Epithelial cell of prostate (primary cell): ENCODE measurements at places on chromosomes 2 and 18.

GRCh38 chr18:11989966-11990380, 8.7 kb downstream of the IMPA2 start:
- no peak for DNase-seq

DNA sequence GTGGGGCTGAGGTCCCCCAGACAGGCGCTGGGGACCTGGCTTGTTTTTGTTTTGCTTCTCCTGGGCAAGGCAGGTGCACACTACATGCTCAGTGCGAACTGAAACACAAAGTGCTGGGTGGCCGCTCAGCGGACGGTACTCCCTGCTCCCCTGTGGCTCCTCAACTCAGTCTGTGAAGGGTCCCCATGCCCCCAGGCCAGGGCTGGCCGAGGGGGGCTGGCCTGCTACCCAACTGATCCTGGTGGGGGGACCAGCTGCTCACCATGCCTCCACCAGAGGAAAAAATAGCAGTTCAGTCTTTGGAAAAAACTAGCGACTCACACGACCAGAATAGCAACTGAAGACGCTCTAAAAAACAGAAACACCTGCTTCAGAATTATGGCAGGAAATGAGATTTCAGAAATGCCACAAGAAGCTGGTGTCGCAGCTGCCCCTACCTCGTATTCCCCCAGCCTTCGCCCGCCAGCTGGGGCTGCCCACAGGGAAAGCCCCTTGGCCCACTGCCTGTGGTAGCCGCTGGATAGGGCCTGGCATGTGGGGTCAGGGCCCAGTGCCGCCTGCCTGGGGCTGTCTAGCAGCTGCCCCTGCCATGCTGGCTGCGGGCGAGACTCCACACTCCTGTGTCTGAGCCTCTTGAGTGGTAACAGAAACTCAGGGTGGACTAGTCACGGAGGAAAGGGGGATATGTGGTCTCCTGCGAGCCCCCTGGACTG, 43.7 kb downstream of the MEX3C start:
- no peak for DNase-seq

DNA sequence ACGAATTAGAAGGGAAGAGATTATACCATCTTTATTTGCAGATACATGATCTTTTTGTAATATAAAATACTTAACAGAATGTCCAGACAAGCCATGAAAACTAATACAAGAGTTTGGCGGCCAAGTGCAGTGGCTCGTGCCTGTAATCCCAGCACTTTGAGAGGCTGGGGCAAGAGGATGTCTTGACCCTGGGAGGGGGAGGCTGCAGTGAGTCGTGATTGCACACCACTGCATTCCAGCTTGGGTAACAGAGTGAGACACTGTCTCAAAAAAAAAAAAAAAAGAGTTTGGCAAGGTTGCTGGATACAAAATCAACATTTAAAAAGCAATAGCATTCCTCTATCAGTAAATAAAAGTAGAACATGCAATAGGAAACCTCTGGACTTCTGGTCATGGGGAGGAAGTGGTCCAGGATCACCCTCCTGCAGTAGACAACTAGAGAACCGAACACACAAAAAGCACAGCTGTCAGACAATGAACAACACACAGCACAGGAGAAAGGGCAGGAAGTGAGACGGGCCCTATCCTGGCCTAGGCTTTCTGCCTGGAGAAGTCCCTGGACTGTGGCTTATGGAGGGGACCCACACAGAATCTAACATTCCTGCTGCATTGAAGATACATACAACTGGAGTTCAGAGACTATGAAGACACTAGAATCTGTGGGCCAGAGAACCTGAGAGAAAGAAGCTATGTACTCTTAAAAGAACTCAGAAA, 118.9 kb upstream of the ARL4C start:
- DNase-seq, result no peak

DNA sequence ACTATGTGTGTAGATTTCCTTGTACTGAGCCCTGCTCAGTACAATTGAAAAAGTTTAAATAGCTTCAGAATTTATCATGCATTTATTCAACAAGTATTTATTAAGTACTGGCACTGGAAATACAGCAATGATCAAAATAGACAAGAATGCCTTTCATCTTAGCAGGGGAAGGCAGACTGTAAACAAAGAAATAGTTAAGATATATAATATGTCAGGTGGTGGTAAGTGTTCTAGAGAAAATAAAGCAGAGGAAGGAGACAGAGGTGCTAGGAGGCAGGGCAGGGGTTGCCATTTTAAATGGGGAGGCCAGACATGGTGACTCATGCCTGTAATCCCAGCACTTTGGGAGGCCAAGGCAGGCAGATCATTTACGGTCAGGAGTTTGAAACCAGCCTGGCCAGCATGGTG, 13.6 kb upstream of the LIPG start:
- DNase-seq, result no peak

DNA sequence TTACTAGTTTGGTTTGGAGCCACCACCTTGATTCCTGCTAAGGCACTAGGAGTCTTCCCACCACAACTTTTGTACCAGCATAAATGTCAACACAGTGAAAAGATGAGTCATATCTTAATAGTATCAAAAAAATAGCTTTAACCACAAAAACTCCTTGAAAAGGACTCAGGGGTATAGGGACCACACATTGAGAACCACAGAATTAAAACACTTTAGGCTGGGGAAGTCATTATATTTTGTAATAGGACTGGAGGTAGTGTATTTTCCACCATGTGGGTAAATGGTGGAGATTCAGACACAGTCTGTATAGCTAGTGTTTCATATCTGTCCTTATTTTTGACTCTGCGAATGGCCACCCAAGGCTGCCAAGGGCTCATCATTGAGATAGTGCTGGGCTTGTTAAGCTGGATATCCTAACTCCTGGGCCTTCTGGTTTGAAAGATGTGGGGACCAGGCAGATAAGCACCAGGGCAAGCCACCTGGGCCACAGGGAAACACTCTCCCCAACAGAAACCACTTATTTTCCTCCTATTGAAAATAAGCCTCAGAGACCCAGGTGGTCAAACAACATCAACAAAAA, 19.1 kb upstream of the FHL2 start:
- no peak for DNase-seq
